ENCODE measurements at places on chromosomes 12 and 14.

GRCh38 chr12:68458866-68459265 is 126.7 kb upstream of the MDM1 start:
- DNase-seq = no peak

DNA sequence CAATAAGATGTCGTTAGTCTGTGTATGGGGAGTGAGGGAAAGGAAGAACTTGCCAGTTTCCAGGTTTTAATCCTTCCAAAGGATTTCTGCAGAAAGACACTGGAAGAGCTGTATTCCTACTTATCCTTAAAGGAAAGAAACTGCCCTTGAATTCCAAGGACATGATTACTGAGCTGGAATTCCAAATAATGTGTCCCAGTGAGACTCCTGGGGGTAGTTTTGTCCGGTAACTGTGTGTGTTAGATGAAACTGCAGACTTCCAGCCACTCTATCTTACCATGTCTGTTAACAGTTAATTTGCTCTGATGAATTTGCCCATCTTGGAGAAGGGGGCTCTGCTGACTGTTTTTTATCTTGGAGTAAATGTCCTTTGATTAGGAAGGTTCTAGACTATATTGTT is 33.0 kb downstream of the CKB start:
- DNase-seq = no peak

GRCh38 chr12:3751151-3752095 is 1.5 kb downstream of the CRACR2A start:
- DNase-seq = no peak

- DNase-seq = no peak
Observed at GRCh38 chr12:77925536-77926108, 94.9 kb downstream of the NAV3 start.

DNA sequence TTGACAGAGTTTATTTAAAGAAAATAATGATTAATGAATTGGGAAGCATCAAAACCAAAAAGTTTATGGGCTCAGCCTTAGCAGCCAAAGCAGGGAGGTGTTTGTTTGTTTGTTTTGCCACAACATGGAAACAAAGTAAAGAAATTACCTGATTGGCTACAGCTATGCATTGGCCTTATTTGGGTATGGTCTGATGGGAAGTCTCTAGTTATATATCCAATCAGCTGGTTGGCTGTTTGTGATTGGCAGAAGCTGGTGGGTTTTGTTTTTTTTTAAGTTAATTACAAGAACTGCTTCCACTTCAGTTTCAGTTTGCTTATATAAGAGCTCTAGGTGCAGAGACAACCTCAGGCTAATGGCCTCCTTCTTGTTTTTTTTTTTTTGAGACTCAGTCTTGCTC is 4.6 kb upstream of the LEMD3 start:
- DNase-seq = no peak

GRCh38 chr14:105192866-105193731 is 12.0 kb upstream of the NUDT14 start:
- no peak for DNase-seq

GRCh38 chr12:7188562-7189397 is 706 bp upstream of the PEX5 start:
- DNase-seq = no peak

- DNase-seq = no peak
Observed at GRCh38 chr12:115383668-115384067, 699.7 kb upstream of the TBX3 start.

- no peak for DNase-seq
Observed at GRCh38 chr12:54980341-54980740, 4.2 kb downstream of the TESPA1 start.

DNA sequence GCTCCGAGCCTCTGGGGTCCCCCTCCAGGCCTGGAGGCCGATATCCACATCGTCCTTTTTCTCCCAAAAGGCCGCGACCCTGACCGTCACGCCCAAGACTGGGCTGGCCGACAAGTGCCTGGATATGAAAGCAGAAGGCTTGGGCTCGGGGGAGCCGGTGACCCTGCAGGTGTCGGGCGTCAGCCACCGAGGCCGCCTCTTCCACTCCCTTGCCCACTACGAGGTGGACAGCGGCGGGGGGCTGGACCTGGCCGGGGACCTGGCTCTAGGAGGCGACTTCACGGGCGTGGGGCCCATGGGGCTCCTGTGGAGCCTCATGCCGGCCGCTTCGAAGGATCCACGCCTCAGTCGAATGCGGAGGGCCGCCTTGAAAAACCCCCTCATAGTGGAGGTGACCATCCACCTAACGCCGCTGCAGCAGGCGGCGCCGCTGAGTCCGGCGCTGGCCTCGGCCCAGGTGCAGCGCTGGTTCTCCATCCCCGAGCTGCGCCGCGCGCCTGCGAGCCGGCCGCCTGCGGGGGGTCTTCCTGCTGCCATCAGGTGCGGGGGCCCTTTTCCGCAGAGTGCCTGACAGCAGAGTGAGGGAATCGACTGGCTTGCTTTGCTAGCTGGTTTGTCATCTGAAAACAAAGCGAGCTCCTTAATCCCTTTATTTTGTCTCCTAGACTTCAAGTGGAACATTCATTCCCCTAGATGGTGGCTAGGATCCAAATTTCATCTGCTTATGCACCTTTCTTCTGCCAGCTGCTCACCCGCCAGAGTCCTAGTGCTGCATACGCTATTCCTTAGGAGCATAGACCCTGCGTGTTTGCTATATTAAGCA is 10.6 kb upstream of the DNAL1 start:
- DNase-seq = no peak

GRCh38 chr12:122161682-122162081 is 12.3 kb downstream of the IL31 start:
- no peak for DNase-seq

DNA sequence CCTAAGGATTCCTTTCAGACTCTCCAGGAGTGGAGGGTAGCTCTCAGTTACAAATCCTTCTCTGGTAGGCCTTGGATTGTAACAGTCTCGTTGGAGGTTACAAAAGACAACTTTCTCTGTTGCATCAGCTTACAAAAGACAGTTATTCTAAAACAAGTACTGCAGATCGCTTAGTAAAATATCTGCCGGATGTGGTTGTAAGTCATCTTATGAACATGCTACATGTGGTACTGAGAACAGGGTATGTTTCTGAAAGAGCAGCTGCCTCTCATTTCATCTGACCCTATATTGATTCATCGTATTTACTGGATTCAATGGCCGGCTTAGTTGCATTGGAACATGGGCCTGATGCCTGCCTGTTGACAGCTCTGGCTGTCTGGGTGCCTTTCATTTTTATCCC is 157.4 kb downstream of the PTCSC3 start:
- DNase-seq = no peak

DNA sequence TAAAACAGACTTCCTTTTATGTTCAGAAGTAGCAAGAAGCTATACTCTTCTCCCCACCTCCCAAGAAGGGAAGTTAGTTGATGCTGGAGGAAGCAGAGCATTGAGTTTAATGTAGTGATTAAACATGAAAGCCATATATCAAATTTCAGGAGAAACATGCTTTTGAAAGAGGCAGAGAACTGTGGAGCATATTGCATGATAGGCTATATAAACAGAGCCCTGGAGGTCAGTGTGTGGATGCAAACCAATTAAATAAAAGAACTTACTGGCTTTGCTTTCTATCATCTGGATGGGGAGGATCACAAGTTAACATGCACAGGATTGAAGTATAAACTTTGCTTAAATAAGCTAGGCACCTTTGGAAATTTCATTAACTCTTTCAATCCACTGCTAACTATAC is 94.1 kb downstream of the MSRB3 start:
- DNase-seq = no peak

DNA sequence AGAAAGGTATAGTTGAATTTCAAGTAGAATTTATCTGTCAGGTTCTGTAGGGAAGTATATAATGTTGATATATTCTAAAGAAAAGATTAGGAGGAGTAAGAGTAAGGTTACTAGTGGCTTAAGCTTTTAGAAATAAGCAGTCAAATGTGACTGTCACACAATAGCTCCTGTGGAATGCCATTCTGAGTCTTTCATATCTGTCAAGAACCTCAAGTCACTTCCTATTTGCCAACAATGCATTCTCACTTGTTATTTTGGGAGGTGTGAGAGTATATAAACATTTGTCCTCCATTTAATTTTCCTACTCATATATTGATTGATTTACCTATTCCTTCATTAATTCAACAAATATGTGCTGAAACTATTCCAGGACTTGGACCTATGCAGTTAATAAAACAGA is 11.7 kb downstream of the CLEC9A start:
- no peak for DNase-seq

GRCh38 chr14:81233615-81234014 is 12.9 kb upstream of the GTF2A1 start:
- DNase-seq = no peak

GRCh38 chr14:64730681-64731080 is 26.5 kb downstream of the PLEKHG3 start:
- DNase-seq = no peak

DNA sequence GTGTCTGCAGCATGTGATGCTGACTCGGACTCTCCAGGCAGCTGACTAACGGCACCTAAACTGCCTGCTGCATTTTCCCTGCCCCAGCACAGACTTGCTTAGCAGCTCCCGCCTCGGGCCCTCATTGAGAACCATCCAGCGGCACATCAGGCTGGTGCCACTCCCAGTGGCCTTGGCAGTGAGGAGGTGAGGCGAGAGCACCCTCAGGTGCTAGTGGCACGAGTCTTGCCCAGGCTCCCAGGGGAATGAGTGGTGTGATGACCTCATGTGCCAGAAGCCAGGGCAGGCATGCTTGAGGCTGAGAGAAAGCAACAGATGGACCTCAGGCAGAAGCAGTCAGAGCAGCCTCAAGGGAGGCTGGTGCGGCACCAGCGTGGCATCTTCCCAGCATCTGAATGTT is 60.2 kb downstream of the PRKCH start:
- DNase-seq = no peak

GRCh38 chr14:67729072-67729885 is 27.6 kb downstream of the RDH12 start:
- no peak for DNase-seq

GRCh38 chr14:23364164-23365035 is 572 bp downstream of the EFS start:
- DNase-seq = no peak

GRCh38 chr14:71554323-71554722 is 377.9 kb upstream of the RGS6 start:
- DNase-seq = no peak

- DNase-seq = no peak
Observed at GRCh38 chr14:51847489-51847796, 13.0 kb upstream of the GNG2 start.

GRCh38 chr14:89280600-89280999 is 136.4 kb downstream of the FOXN3 start:
- no peak for DNase-seq

DNA sequence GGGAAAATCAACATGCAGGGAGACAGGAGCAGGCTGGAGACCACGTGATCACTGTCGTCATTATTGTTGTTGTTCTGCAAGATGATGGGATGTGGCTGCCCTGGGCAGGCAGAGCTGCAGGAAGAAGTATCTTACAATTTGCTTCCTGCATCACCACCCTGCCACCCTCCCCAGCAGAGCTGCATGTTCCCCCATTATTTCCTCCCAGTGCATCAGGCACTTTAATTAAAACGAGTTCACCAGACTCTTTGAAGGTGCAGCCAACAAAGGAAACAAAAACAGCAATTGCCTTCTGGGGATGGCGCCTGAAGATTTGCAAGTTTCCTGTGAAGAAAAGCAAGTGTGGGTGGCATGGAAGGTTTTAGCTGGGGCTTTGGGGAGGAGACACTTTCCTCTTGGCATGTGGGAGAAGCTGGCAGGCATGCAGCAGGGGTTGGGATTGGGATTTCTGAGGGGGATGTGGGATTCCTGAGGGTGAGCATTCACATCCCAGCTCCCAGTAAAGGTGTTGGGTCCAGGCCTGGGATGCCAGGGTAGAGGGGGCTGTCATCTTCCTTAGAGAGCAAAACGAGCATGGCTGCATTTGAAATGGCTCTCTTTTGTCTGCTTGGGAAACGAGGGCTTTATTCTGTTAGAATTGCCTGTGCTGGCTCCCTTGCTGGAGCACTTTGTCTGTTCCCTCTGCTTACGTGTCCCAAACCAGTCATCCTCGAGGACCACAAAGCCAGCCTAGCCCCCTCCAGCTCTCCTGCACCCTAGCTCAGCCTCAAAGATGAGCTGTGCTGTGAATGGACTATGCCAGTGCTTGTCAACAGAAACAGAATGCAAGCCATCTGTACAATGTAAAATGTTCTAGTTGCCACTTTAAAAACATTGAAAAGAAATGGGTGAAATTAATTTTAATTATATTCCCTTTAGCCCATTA is 11.5 kb upstream of the C14orf132 start:
- no peak for DNase-seq

- no peak for DNase-seq
Observed at GRCh38 chr14:22748631-22749068, 17.8 kb upstream of the OXA1L start.

- DNase-seq = no peak
Observed at GRCh38 chr12:40988355-40988754, 199.8 kb upstream of the PDZRN4 start.

DNA sequence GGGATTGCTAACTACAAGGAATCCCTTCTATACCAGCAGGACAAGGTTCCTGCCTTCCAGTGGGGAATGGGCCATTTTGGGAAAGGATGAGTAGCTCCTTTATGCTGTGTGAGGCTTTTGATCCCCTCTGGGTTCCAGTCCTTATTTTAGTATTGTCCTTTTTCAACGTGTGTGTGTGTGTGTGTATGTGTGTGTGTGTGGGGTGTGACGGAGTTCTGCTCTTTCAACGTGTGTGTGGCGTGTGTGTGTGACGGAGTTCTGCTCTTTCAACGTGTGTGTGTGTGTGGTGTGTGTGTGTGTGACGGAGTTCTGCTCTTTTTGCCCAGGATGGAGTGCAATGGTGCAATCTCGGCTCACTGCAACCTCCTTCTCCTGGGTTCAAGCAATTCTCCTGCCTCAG is 27.4 kb downstream of the RAB35 start:
- no peak for DNase-seq

- DNase-seq = no peak
Observed at GRCh38 chr12:47004634-47005033, 74.8 kb upstream of the PCED1B start.

DNA sequence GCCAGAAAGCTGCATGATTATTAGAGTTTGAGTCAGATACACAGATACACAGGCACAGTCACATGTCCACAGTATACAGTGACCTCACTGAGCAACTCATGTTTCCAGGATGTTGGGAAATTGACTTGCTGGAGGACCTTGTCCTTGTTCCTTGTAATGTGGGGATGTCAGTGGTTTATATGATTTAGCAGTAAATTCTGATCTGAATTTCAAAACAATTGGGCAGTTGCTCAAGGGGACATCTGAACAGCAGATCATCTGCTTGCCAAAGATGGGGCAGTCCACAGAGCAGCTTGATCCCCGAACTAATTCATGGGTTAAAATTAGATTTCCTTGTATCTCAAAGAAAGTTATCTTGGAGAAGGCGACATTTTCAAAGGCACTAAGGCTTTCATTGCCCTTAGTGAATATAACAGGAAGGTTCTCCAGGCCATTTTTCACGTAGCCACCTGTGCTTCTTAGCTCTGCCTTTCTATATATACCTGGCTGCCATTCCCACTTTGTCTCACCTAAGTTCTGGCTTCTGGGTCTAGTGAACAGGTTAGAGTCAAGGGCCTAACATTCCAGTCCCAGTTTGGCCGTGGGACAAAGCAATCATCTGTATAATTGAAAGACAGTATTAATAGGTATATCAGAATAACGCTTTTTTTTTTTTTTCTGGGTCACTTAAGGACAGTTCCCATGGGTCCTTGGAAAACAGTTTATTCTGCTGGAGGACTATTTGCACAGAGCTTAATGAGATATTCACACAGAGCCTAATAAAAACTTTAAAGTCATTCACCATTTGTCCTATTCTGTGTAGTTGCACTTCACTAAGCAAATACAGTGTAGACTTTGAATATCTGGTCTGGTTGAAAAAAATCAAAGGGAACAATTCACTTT is 64.9 kb upstream of the STRN3 start:
- DNase-seq = no peak

- no peak for DNase-seq
Observed at GRCh38 chr14:67665868-67666267, 8.6 kb downstream of the VTI1B start.

- no peak for DNase-seq
Observed at GRCh38 chr12:15627995-15628945, 160.9 kb downstream of the EPS8 start.

Data from cortex of kidney (tissue), 1 donor.